Hematopoietic multipotent progenitor cell treated with erythropoietin and hydrocortisone succinate and interleukin-3 and kit ligand, for 8 days (in vitro differentiated cells): ENCODE measurements at places on chromosomes 2 and 18.

DNA sequence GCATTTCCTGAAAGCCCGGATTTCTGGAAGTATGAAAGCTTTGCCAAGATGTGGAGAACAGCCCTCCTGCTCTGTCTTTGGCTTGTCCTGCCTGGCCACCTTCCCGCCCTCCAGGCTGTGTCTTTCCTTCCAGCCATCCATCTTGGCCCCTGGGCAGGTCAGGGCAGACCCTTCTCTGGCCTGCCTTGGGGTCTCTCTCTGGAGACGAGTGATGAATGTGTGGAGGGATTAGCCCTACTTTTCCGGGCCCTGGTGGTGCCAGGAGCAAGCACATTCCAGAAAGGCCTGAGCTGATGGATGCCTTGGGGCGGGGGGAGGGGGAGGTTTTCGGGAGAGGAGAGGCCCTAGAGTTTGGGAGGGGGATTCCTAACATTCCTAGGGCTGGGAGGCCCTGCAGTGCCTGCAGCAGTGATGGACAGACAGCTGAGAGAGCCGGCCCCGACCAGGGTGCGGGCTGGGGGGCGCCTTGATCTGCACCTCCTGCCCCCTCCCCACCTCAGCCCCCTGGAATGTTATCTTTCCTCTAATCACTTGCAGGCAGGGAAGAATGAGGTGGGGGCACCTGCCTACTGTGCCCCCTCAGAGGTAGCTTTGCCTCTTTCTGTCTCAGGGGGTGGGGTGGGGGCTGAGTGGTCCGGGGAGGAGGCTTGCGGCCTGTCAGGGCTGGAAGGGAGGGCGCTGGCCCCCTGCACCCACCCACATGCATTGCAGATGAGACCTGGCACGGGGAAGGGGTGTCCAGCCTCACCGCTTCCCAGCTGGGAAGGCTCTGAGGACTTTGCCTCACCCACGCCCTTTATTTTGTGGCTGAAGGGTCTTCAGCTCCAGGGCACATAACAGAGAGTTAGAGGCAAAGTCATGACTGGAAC, 156.2 kb downstream of the DDX1 start:
- no peak for DNase-seq

GRCh38 chr2:177908182-177908581, 164.4 kb downstream of the PDE11A start:
- peak; percentile 8 for DNase-seq

- DNase-seq, result peak; percentile 93
These were observed 431 bp upstream of the SEC11C start for GRCh38 chr18:59139291-59139614.

- DNase-seq, result no peak
These were observed 56.1 kb downstream of the RBM43 start for GRCh38 chr2:151205571-151205970.

- no peak for DNase-seq
These were observed 270.9 kb downstream of the ATAD2B start for GRCh38 chr2:23655934-23656596.

DNA sequence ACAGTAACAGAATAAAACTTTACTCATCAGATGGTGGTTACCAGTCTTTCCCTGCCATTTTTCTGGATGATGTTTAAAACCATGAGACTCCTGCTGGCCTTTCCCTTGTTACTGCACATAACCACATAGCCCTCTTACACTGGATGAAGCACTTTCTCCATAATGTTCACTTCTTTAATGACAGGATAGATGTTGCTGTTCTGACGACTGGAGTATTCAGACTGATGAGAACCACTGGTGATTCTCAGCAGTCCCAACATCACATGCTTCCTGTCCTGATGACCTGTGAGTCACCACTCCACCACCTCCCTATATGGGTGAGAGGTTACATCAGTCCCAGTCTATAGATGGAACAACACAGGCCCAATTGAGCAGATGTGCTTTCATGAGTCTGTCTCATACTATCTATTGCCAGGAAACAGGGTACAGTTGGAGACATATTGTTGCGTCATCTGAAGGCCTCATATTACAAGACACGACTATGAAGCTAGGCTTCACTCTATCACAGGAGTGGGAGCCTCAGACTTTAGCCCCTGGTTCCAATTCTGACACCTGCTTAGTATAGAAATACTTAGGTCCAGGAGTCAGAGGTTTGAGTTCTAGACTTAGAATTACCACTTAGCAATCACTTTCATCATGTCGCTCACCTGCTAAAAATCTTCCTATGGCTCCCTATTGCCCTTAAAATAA, 145.7 kb upstream of the KLF7 start:
- peak; percentile 41 for DNase-seq

GRCh38 chr2:143521396-143521795, 392.2 kb downstream of the ARHGAP15 start:
- no peak for DNase-seq

- no peak for DNase-seq
These were observed 30.1 kb downstream of the UXS1 start for GRCh38 chr2:106163948-106164545.

DNA sequence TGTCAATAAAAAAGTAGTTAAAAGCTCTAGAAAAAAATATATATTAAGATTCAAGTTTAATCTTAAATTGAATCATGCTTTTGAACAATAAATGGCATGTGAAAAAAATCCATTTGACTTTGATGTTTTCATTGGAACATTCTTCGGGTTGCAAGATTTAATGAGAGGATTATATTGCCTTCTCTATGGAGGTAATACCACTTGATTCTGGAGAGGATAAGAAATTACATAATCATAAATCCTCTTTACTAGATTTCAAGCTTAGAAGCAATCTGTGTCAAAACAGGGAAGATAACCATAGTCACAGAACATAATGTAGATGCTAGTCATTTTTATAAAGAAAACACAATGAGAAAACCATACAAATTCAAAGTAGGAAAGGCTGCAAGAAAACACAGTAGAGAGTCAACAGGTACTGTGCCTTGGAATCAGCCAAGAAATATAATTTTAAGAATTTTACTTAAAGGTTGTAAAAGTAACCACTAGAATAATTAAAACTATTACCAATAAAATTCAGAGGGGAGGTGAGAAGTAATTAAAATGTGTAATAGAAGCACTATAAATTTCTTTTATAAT, 18.7 kb upstream of the MAPRE2 start:
- no peak for DNase-seq

GRCh38 chr2:132873738-132874137, 203.7 kb upstream of the LYPD1 start:
- no peak for DNase-seq

GRCh38 chr2:230793572-230794359, 71.0 kb upstream of the ITM2C start:
- DNase-seq, result peak; percentile 60

DNA sequence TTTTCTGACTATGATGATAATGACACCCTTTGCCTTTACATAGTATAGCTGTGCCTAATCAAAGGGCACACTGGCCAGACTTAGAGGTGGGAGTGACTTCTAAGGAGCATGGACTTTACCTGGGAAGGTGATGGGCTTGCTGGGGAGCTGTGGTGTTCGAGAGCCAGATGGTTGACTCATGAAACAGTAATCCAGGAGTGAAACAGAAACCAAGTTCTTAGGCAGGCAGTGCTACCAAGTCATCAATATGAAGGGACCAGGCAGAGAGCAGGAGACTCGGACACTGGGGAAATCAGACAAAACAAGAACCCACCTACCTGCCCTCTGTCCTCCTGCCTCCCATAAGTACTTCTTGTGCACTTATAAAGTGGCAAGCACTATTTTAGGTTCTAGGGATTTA, 430.4 kb downstream of the DLGAP1 start:
- DNase-seq, result no peak

DNA sequence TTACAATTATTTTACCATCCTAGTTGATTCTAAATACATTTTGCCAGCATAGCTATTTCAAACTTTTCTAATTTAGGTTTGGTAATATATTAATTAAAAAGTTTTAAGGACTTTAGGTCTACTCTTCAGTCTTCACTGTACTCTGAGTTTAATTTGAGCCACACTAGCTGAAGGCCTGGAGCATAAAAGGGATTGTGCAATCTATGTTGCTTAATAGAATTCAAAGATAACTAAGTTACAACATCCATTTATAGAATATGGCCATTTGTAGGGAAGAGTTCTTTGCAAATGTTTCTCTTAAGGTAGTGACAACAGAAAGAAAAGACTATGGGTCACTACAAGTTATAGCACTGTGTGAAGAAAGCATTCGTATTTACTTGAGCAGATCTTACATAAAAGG, 702.2 kb upstream of the NRXN1 start:
- no peak for DNase-seq

GRCh38 chr2:176115883-176116813, at the start of gene HOXD10:
Gene HOXD10 (plus strand): TSS chr2:176116778. CDS start chr2:176116834, 56 bp downstream.
- DNase-seq, result no peak

DNA sequence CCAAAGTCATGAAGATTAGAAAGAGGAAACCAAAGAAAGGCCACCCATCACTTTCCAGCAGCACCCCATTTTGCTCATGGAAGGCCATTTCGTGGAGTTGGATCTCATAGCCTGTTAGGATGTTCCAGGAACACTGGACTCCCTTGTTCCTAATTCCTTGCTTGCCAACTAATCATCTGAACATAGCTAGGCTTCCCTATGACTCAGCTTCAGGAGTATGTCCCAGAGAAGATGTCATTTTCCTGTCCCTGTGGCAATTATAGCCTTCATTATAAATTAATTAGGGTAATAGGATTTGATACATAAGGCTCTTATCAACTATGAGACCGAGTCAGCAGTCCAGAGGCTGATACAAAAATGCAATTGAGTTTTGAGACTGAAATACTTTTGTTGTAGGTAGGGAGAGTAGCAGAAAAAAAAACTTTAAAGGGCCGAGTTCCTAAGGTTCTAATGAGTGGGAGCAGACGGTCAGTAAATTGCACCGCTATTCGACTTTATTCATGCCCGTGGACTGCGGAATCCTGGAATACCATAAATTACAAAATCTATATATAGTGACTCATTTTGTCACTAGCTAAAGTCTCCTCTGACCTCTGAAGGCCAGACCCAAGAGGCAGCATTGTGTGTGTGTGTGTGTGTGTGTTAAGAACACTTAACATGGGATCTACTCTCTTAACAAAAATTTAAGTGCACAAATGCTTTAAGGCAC, 311.8 kb downstream of the FBXO15 start:
- DNase-seq, result no peak

GRCh38 chr2:28437918-28438317, 45.3 kb downstream of the FOSL2 start:
- no peak for DNase-seq

DNA sequence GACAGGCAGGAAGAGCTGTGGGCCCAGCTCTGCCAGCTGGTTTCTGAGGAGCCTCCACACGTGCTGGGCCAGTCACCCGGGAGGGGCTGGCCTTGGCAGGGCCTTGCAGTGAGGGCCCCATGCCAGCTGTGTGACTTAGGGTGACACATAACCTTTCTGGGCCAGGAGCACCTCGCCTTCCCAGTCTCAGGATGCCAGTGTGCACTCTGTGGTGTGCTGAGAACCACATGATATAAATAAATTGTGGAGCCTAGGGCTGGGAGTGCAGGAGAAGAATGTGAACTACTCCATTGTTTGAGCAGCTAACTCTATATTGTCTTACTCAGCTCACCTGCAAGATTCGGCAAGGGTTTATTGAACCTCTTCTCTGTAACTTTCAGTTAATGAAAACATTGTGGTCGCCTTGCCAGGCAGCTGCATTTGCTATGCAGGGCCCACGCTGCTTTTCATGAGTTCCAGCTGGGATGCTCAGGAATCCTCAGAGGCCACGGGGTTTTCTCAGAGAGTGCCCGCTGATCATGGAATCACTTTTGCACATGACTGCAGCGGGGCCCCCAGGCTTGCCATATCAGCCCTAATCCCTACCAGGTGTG, 222.3 kb downstream of the SH3RF3 start:
- DNase-seq, result no peak

- DNase-seq, result no peak
These were observed 469.3 kb downstream of the METTL4 start for GRCh38 chr18:2102022-2102421.

- DNase-seq, result no peak
These were observed 74.9 kb downstream of the ANTXR1 start for GRCh38 chr2:69087912-69088240.

GRCh38 chr2:133438848-133439564, 129.3 kb downstream of the NCKAP5 start:
- DNase-seq, result no peak
